ENCODE measurements at places on chromosomes 13 and 19.

DNA sequence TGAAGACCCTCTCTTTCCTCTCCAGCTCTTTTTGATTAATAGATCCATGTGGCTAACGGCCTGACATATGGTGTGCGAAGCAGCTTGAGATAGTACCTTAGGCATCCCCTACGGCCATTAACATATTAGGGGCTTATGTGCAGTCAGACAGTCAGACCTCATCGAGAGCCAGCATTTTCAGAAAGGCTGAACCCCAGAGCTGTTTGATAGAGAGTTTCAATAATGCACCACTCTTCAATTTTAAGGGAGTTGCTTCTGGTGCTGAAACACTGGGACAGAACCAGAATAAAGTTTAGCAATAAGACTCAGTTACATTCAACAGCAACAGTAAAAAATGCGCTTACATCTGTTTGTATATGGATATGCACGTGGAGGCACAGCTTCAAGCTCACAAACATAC is 10.8 kb downstream of the POU4F1 start:
- DNase-seq: no peak

- DNase-seq: peak; percentile 61
Observed at GRCh38 chr19:49436381-49437017, 4.8 kb downstream of the SLC17A7 start.

GRCh38 chr13:59885076-59885475 is 278.7 kb downstream of the DIAPH3 start:
- DNase-seq: no peak

GRCh38 chr19:40542202-40542859 is 34.3 kb upstream of the SHKBP1 start:
- DNase-seq: no peak

- DNase-seq: no peak
Observed at GRCh38 chr19:8147582-8147978, 1.8 kb downstream of the FBN3 start.

DNA sequence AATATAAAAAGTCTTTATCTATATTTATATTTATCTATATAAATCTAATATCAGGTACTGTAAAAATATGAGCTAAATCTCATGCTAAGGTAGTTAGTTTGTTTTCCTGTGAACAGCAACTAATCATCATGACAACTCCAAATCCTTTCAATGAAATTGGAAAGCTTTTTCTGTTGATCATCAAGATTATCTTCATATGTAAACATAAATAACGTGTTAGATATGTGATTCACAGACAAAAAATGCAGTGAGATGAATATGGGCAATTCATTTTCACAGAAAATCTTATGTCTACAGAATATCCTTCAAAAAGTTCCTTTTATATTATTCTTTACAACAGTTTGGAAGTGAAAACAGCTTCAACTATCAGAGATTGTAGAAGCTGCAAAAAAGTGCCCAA is 41.7 kb upstream of the EEF1AKMT1 start:
- DNase-seq: no peak

DNA sequence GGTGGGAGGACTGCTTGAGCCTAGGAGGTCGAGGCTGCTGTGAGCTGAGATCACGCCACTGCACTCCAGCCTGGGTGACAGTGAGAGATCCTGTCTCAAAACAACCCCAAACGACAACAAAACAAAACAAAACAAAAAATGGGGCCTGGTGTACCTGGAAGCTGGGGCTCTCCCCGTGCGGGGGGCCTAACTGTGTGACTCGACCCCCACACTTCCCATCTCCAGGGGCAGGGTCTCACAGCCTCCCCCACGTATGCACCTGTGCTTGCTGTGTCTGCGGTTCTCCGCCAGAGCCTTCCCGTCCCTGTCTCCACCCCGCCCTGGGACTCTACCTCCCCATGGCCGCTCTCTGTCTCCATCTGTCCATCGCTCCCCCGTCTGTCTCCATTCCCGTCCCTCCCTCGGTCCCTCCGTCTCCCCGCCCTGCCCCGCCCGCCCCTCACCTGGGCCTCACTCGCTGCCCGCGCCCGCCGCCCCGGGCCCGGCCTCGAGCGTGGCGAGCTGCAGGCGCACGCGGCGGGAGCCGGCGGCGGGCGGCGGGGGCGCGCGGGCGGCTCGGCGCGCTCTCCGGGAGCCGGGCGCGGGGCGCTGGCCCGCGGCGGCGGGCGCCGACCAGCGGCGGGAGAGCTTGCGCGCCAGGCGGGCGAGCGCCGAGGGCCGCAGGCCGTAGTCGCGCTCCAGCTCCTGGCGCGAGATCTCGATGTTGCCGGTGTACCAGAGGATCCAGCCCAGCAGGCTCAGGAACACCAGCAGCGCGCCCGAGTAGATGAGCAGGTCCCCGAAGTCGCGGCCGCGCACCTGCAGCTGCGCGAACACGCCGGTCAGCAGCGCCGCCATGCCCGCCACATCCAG is 587 bp downstream of the TMEM238 start:
- DNase-seq: peak; percentile 38

DNA sequence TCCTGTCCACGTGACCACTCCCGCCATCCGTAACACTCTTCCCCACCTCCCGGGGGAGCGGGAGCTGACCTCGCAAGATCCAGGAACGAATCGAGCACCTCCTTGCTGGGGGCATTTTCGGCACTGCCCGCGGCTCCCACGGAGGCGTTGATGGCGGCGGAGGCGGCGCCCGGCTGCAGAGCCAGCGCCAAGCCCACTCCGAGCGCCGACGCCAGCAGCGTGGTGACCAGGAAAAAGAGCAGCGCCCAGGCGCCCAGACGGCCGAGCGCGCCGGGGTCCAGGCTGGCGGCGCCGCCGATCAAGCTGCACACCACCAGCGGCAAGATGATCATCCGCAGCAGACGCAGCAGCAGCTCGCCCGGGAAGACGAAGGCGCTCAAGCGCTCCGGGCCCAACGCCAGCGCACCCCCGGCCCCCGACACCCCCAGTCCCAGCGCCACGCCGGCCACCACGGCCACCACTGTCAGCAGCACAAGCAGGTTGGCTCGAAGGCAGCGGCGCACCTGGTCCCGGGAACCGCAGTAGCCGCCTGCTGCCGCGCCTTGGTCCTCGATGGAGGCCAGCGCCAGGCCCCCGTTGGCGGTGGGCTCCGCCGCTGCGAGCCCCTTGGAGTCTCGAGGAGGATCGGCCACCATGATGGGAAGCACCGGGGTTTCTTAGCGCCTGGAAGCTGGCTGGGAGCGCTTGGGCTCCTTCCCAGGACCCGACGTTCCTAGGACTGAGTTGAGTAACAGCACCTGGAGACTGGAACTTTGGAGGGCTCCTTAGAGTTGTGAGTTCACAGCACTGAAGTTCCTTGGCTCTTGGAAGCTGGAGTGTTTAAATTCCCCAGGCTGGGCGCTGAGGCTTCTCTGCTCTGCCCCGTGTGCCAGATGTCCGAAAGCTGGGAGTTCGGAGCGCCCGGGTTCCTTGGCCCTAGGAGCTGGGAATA is 798 bp downstream of the SLC1A5 start:
- DNase-seq: peak; percentile 35

- DNase-seq: no peak
Observed at GRCh38 chr13:24671386-24672113, 8.7 kb upstream of the ATP12A start.

DNA sequence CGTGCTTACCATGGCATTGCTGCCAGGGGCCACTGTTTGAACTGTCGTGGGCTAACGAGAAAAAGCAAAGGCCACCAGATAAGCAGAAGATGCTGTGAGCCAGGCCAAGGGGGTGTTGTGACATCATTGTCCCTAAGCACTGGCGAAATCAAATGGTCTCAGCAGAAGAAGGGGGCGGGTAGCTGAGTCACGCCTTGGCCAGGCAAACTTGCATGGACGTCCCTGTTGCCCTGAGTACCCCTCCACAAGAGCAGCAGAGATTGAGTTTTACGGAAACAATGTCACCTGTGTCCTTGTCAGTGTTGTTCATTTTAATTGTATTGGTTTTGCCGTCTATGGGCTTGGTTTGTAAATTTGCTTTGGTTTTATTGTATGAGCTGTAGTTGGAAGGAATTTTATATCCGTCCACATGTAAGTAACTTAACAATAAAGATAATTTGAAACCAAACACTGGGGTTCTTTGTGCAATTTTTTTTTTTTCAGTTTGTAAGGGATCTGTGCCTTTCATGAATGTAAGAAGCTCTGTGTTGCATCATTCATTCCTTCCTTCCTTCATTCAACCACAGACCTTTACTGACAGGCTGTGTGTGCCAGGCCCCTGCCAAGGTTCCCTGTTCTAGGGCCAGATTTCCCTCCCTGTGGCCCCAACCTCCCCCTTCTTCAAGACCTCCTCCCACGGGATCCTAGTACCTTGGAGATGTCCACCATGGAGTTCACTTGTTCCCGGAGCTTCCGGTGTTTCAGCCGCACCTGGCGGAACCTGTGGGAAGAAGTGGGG is 12.3 kb downstream of the KCNN4 start:
- no peak for DNase-seq

DNA sequence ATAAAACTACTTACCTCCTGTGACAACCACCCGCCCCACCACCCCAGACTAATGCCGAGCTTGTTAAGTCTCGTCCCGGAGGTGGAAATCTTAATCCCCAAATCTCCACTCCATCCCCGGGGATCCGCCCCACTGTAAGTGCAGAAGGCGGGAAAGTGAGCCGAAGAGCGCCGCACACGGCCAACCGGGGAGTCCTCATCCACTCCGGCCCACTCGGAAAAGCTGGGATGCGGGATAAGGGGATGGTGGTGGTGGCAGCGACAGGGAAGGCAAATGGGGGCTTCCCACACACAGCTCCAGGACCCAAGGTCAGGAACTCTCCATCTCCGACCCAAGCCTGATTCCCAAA is 621 bp downstream of the FBL start:
- DNase-seq: no peak

DNA sequence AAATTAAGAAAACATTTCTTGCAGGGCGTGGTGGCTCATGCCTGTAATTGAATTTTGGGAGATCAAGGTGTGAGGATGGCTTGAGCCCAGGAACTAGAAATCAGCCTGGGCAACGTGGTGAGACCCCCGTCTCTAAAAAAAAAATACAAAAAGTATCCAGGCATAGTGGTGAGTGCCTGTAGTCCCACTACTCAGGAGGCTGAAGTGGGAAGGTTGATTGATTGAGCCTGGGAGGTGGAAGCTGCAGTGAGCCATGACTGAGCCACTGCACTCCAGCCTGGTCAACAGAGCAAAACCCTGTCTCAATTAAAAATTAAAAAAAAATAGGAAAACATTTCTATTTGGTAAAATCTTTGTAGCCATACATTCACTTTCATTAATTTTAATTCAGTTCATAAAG is 526.5 kb downstream of the PCDH9 start:
- no peak for DNase-seq

DNA sequence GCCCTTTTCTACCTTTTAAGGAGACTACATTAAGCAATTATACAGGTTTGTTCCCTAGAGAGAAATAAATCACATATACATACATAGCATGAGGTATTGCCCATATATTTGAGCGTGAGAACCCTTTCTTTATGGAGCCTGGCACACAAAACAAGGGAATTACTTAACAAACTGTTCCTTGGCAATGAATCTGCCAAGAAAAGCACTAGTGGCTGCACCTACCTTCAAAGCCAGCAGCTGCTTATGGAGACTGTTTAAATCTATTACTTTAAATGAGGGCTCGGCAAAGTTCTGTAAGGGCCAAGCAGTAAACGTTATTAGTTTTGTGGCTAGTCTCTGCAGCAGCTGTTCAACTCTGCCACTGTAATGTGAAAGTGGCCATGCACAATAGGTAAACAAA is 7.0 kb downstream of the RFX1 start:
- DNase-seq: no peak

DNA sequence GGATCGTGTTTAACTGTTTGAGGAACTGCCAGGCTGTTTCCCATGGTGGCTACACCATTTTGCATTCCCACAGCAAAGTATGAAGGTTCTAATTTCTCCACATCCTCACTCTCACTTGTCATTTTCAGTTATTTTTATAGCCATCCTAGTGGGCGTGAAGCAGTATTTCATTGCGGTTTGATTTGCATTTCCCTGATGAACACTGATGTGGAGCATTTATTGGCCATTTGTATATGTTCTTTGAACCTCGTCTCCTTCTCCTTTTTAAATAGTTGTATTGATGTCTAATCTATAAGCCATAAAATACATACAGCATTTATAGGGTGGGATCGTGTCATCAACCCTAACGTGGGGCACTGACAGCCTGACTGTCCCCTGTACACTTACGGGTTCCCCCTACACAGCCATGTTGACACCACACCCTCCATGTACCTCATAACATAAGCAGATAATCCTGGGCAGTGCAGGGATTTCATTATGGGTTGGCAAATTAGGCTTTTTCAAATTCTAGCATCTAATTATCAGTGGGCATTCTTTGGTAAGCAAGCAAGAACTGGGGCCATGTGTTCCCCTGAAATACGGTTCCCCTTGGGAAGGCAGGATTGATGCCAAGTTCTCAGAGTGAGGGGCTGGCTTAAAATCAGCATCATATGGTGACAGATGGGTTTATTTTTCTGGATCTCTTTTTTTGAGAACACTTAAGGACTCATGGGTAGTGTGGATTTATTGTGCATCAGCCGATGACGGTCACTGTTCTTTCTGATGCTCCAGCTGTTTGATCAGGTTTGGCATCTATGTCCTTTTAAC is 11.6 kb upstream of the ZBTB45 start:
- no peak for DNase-seq

- DNase-seq: no peak
Observed at GRCh38 chr13:44719857-44720671, 143.9 kb upstream of the TSC22D1 start.

DNA sequence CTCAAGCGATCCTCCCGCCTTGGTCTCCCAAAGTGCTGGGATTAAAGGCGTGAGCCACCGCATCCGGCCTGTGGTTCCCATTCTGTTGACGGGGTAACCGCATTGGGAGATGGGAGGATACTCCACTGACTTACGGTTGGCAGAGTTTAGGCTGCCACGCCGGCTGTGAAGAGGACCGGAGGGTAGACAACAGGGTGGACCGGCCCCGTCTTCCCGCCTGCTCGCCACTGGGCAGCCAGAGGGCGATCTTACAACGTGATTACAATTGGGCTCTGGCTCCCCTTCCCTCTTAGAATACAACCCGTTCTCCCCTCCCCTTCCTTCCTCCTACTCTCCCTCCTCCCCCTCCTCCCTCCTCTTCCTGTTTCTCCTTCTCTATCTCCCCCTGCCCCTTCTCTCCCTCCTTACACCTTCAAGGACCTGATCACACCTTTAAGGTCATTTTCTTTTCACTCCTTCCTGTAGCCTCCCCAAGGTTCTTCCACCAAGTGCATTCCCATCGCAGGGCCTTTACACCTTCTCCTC is 957 bp upstream of the CCDC194 start:
- peak; percentile 65 for DNase-seq

- DNase-seq: no peak
Observed at GRCh38 chr13:80499536-80500290, 158.8 kb upstream of the SPRY2 start.

- no peak for DNase-seq
Observed at GRCh38 chr19:18896421-18896841, 473 bp upstream of the CERS1 start.

GRCh38 chr13:46995874-46996273 is 99.0 kb upstream of the HTR2A start:
- no peak for DNase-seq

DNA sequence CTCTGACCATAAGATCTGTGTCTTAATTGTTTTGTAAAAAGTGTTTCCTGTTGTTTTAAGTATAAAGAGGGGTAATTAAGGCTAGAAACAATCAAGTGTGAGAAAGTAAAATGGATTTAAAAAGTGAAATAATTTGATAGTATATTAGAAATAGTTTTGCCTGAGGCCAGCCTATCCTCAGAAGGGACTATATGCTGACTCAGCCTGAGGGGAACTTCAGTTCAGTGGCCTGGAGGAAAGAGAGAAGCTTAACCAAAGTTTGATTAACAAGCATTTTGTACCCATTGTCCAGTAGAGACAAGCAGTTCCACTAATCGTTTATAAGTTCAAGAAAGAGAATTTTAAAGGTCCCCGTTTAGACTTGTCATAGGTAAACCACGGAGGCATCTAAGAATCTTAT is 1793.2 kb upstream of the PRR20A start:
- DNase-seq: no peak

- DNase-seq: no peak
Observed at GRCh38 chr13:35225582-35225981, 250.9 kb downstream of the MAB21L1 start.
